Activated T-helper 1 cell treated with anti-CD3 and anti-CD28 coated beads, Interleukin-2, amount 50 U/mL, for 16 hours (primary cell): ENCODE measurements at places on chromosomes 2 and 18.

DNA sequence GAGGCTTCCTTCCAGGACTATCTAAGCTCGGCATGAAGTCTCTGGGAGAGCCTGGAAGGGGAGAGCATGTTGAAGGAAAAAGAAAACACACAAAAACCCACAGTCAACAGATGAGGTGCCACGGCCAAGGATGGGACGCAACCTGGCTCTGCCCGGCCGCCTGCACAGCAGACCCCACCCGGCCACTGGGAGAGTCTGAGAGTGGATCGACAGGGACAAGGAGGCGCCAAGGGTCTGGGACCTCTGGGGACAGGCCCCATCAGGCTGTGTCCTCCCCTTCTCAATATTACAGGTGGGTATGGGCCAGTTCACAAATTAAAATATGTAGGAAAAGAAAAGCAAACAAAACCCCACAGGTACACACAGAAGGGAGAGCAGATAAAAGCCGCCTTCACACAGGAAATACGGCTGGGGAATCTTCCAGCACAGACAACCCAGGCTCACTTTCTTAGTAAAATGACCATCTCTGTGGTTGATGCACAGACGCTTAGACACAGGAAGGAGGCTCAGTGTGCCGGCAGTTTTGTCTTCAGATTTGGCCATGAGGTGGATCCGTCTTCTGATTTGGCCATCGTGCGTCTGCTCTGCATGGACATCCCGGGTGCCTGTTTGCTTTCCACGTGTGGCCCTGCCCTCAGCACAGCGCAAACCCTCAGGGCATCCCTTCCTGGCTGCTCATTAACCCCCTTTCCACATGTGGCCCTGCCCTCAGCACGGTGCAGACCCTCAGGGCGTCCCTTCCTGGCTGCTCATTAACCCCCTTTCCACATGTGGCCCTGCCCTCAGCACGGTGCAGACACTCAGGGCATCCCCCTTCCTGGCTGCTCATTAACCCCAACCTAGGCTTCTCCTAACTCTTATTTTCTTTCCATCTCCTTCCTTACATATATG, 138.4 kb downstream of the EIPR1 start:
- DNase-seq, result no peak

DNA sequence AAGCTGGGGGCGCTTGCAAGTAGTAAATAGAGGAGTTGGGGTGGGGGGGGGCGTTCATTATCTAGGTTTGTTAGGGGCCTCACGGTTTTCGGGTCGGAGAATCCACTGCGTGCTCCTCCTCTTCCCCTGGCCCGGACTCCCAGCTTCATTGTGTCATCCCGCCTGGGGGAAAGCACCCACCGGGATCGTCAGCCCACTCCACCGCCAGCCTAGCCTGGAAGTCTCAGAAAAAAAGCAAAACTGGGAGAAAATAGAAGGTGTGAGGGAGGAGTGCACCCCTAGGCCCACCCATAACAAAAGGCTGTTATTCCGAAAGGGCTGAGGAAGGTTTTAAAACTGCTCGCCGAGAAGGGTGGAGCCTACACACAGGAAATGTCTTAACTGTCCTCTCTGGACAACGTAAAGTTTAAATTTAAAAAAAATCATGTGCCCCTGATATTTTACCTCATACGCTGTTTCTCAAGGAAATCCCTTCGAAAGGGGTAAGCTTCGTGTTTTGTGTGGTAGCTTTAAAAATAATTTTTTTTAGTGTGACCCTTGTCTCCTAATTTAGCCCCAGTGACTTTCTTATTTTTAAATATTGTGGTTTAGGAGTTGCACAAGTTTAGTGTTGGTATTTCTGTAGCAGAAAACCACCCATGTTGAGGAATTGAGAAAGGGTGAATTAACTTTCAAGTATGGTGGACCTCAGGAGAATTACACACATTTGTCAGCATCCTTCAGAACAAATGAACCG, 104.2 kb downstream of the SPTBN1 start:
- DNase-seq, result no peak

DNA sequence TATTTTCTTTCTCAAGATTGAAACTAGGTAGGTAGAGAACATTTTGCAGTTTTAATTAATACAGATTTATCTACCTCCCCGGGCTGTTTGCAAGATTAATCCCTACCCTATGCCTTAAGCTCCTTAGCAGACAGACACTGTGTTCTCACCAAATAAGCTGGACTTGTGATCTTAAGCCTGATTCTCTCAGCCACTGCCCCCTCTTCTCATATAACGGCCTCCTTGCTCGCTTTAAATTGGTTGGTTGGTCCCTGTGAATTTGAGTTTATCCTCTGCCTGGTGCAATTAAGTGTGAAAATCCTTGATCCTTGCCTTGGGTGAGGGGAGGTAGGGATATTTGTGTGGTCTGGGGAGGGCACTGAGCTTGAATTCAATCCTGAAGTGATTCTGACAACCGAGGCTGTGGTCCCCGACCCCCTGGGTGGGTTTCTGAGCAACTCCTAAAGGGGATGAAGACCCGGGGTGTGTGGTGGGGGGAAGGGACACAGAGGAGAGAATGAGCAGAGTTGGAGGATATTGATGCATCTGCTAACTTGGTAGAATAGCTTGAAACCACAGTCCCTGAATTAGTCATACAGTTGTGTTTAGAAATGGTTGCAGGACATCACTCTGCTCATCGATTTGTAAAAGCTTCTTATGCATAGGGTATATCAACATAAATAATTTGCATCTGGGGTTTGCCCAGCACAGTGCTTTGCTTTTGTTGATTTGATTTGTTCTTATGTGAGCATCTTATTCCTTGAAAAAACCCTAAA, 36.9 kb upstream of the NCKAP5 start:
- no peak for DNase-seq

DNA sequence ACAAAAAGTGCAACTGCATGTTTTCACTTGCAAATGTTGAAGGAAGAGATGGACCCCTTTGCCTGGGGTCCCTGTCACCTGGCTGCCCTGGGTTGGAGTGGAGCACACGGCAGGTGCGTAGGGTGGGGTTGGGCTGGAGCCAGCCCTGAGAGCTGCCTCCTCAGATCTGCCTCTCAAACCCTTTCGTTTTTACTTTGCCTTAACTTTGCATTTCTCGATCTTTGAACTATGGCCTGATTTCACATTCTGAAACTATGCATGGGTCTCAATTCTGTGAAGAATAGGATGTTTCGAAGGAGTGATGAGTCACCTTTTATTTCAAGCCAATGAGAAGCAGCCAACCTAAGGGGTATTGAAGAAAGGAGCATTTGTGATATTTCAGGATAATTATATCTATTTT, 132.8 kb downstream of the ACOXL start:
- DNase-seq, result no peak

DNA sequence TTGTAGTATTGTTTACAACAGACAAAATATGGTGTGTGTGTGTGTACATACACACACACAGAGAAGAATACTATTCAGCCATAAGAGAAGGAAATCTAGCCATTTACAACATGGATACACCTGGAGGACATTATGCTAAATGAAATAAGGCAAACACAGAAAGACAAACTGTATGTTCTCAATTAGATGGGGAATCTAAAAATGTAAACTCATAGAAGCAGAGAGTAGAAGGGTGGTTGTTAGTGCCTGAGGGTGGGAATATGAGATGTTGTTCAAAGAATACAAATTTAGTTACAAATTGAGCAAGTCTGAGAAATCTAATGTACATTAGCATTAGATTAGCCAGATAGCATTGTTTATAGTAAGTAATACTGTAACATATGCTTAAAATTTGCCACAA, 11.3 kb downstream of the ZNF519 start:
- no peak for DNase-seq

DNA sequence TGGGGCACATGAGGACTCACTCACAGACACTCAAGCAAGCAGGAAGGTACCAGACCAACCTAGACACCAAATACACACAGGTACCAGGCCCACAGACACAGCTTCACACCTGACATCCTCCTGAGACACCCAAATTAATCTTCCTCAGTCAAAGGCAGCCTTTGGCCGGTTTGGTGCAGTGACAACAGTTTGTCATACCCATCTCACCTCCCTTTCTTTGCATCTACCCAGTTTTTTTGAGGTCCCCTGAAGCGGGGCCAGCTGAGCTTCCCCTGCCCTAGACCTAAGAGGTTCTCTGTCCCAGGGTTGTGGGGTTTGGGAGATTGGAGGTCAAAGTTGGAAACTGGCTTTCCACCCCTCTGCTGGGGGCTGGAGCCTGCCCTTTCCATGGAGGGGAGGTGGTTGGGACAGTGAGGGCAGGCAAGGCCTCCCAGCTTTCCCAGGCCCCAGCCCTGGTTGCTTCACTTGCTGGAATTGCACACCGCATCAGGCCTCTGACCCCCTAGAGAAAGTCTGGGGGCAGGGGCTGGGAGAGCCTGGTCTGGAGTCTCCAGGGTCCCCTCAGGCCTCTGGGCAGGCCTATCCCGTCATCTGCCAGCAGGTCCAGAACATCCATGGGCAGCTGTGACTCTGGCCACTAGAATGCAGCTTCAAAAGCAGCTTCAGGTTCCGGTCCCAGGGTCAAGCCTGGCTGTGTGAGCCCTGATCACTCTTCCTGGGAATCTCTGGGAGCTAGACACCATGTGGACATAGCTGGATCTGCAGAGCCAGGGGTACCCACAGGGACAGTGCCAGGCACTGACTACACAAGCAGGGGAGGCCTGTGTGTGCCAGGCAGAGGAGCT, 12.5 kb upstream of the TEX261 start:
- DNase-seq, result no peak
